ENCODE measurements at places on chromosomes 1 and 21. TPM values are rescaled to one million over a fixed set of nuclear protein-coding genes. Genes with fewer than 3 reads are reported as not detected.

Gene KRTAP13-2
- total RNA-seq = not detected

DNA sequence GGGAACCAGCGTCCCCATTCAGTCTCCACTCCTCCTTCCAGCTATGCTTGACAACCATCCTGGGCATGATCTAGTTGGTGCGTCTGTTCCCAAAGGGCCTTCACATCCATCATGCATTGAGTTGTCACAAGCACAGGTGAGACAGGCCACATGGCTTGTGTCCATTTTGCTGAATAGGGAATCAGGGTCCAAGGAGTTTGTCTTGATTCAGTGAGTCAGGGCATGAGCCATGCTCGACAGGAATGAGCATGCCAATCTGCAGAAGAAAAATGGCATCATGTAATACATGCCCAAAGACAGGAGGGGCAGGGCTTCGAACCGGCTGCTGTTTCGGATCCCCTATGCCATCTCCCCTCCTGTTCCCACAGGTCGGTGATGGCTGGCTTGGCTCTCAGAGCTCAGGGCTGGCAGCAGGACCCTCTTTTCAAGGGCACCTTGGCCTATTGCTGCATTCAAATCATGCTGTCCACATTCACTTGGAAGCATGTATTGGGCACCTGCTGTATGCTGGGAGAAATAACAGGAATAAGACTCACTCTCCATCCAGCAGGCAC lies 44.5 kb downstream of the PKP1 start:
- no peak for DNase-seq

DNA sequence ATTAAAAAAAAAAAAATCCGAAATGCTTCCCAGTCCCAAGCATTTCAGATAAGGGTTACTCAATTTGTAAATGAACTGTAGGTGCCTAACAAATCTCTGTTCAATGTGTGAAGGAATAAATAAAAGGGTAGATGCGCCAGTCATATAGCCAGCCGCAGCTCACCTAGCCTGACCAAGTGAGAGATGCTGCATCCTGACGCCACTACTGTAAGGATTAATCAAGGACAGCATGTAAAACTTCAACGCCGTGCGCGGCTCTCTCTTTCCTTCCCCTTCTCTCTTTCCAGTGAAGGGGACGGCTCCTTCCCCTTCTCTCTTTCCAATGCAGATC lies 441 bp downstream of the PPT1 start:
- DNase-seq = no peak

GRCh38 chr1:178465011-178465410 lies 31.8 kb downstream of the CLEC20A start:
- DNase-seq = no peak

Gene FAM72D
- total RNA-seq = 44.5 TPM

DNA sequence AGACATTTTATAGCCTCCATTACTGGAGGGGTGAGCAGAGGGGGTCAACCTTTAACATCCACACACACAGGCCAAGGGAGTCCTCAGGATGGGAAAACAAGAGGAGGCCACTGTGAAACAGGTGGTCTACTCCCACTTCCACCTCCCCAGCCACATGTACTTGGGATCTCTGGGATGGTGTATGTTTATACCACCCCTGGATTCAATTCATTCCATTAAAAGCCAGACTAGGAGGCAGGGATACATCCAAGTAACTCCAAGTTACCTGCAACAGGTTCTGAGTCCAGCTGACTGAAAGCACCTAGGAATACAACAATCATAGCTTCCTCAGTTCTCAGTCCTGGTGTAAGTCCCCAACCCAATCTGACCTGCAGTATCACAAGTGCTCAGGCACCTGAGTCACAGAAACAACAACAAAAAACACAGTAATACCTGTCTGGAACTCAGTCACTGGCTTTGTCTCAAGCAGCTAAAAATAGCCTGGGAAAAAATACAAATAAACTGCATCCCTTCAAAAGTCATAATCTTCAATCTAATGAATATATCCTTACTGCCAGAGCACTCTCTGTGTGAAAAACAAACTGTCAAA lies 9.8 kb downstream of the ERI3 start:
- no peak for DNase-seq

Gene TPTE
- not detected for total RNA-seq

DNA sequence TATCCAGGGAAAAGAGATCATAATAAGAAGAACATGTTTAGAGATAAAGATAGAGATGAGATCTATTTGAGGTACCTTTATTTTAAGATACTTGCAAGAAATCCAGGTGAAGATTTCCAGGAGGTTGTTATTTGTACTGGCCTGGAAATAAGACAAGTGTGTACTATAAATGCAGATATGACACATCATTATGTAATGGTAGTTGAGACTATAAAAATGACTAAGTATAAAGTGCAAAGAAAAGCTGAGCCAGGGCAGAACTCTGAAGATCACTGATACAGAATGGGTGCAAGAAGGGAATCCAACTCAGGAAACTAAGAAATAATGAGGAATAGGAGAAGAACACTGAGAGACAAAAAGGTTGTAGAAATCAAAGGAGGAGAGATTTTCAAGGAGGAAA lies 378.2 kb upstream of the PBX1 start:
- no peak for DNase-seq

Gene UBE4B
- 40.9 TPM for total RNA-seq

Gene DNAJC28
- total RNA-seq = 0.95 TPM

DNA sequence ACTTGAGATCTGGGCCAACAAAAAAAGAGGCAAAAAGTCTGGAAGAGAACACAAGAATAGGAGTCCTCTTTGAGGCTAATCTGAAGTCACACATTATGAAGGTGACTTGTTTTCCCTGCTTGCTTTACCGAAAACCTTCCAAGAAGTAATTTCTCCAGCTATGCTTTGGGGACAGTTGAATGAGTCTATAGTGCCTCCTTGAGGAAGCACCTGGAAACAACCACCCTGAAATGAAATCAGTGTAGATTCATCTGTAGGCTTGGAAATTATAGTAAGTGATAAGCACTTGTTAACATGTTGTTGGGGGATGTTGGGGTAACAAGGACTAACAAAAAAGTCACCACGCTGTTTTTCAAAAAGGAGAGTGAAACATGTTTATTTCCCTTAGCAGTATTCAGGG lies 23.4 kb upstream of the RPTN start:
- no peak for DNase-seq

Gene LORICRIN
- total RNA-seq = not detected

GRCh38 chr1:229753764-229754551 lies 127.9 kb downstream of the URB2 start:
- DNase-seq = peak; percentile 18
